ENCODE measurements at places on chromosomes 7 and 10. TPM values are rescaled to one million over a fixed set of nuclear protein-coding genes. Genes with fewer than 3 reads are reported as not detected.

- H3K4me1 ChIP-seq, result no peaks in the 10 kb centered on the region
- peaks cover 25% of the 10 kb centered on the region for H3K27me3 ChIP-seq
- H3K27ac ChIP-seq, result no peak overlapping the region
- H3K4me3 ChIP-seq, result no peak overlapping the region
Measured at GRCh38 chr10:9243941-9244411, 1189.5 kb downstream of the GATA3 start.

The FBH1 gene
- 51.3 TPM for total RNA-seq

The GNAT3 gene
- not detected for total RNA-seq

The CYP2C19 gene
- not detected for total RNA-seq

The MAGI2 gene
- 0.09 TPM for total RNA-seq

- H3K27me3 ChIP-seq, result peaks cover 4% of the 10 kb centered on the region
- no peak overlapping the region for H3K27ac ChIP-seq
- no peaks in the 10 kb centered on the region for H3K36me3 ChIP-seq
- H3K4me3 ChIP-seq, result no peak overlapping the region
Measured at GRCh38 chr10:123624086-123624485, 42.1 kb upstream of the GPR26 start.

GRCh38 chr7:156220701-156221100, 408.4 kb upstream of the SHH start:
- DNase-seq, result no peak
- H3K27ac ChIP-seq, result no peak overlapping the region
- H3K4me3 ChIP-seq, result no peak overlapping the region
- no peaks in the 10 kb centered on the region for H3K4me1 ChIP-seq

Measured in activated CD8-positive, alpha-beta T cell treated with anti-CD3 and anti-CD28 coated beads for 36 hours (primary cell).